SJCRH30 (cell line): ENCODE measurements at places on chromosomes 1 and 21. TPM values are rescaled to one million over a fixed set of nuclear protein-coding genes. Genes with fewer than 3 reads are reported as not detected.

DNA sequence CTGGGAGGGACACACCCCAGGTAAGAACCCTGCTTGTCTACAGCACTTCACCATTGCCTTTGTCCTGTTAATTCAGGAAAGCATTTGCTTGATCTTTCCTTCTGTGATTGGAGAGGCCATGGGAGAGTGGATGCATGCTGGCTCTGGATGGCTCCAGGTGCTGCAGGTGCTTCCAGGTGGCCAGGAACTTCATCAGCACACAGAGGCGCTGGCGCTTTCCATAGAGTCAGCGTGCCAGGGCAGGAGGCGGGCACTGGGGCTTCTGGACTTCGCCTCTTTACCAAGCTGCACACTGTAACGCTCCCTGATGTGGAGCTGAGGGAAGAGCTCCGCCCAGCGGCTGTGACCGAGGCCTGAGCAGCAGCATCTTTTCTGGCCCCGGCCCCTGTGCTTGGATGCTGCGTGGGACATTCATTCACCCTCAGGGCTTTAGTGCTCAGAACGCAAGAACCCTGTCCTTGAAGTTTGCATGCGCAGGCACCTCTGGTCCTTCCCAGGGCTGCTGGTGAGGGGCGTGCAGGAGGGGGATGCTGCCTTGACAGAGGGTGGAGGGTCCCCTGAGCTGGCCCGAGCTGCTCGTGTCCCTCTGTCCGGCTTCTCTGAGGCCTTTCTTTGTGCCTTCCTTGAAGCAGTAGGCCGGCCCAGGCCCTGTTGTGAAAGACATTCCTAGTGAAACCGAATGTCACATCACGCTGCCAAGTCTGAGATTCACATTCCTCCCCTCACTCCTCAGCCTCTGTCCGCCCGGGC lies 1.6 kb upstream of the MX2 start:
- H3K4me1 ChIP-seq: no peaks in the 10 kb centered on the region
- no peaks in the 10 kb centered on the region for H3K36me3 ChIP-seq

- no peak overlapping the region for H3K27ac ChIP-seq
- H3K36me3 ChIP-seq: no peaks in the 10 kb centered on the region
Measured at GRCh38 chr1:224785622-224786021, 143.9 kb upstream of the DNAH14 start.

- no peaks in the 10 kb centered on the region for H3K4me1 ChIP-seq
- H3K27me3 ChIP-seq: peaks cover 4% of the 10 kb centered on the region; the same call in 1 of the 2 replicates
- H3K36me3 ChIP-seq: no peaks in the 10 kb centered on the region
- H3K27ac ChIP-seq: no peak overlapping the region
Measured at GRCh38 chr1:55463814-55464475, 248.8 kb upstream of the USP24 start.

GRCh38 chr1:162939035-162939434 lies 78.1 kb upstream of the CCDC190 start:
- H3K27ac ChIP-seq: no peak overlapping the region
- no peaks in the 10 kb centered on the region for H3K36me3 ChIP-seq
- peaks cover 26% of the 10 kb centered on the region for H3K4me1 ChIP-seq
- no peak overlapping the region for H3K4me3 ChIP-seq
- DNase-seq: no peak
- H3K27me3 ChIP-seq: 0 out of 2 replicates have a peak, but pooled peaks cover 2% of the 10 kb centered on the region

DNA sequence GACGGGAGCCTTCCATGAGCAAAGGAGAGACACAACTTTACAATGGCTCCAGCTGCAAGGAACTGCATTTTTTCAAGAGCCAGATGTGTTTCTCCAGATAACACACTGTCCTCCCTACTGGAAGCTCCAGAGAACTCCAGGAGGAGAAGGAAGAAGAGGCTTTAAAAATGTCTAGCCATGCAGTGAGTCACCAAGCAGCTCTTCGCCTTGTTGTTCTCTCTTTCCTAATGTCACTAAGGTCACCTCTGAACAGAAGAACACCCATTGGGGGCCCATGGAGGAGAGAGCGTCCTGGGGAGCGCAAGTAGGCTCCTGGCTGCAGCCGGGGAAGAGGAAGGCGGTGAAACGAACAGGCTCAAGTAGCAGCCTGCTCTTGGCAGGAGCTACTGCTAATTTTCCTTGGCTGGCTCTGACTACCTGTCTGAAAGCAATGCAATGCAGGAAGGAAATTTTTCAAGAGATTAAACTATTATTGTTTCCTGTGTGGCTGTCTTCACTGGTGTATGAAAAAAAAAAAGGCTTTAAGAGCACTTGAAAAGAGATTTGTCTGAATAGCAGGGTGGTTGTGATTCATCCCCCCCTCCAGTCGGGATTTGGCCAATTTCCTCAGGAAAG lies 321.9 kb downstream of the SETD4 start:
- no peaks in the 10 kb centered on the region for H3K36me3 ChIP-seq
- no peaks in the 10 kb centered on the region for H3K27me3 ChIP-seq
- H3K4me1 ChIP-seq: peaks cover 2% of the 10 kb centered on the region; the same call in 1 of the 2 replicates

CHI3L2 gene
- total RNA-seq: 0.53 and 1.6 TPM in 2 replicates

DNA sequence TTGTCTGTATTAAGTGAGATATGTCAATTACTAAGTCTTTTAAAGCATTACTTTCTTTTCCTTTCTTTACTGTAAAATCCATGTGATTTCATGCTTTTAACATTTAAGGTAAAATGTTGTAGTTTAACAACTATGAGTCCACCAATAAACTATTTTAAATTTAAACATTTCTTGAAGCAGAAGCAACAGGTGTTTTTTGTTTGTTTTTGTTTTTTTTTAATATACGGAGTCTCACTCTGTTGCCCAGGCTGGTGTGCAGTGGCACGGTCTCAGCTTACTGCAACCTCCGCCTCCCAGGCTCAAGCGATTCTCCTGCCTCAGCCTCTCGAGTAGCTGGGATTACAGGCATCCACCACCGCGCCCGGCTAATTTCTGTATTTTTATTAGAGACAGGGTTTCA lies 15.6 kb downstream of the AIDA start:
- no peak overlapping the region for H3K27ac ChIP-seq
- H3K27me3 ChIP-seq: no peaks in the 10 kb centered on the region
- no peaks in the 10 kb centered on the region for H3K4me1 ChIP-seq
- H3K4me3 ChIP-seq: no peak overlapping the region
- DNase-seq: no peak

SLC2A5 gene
- not detected in 2 replicates for total RNA-seq

DNA sequence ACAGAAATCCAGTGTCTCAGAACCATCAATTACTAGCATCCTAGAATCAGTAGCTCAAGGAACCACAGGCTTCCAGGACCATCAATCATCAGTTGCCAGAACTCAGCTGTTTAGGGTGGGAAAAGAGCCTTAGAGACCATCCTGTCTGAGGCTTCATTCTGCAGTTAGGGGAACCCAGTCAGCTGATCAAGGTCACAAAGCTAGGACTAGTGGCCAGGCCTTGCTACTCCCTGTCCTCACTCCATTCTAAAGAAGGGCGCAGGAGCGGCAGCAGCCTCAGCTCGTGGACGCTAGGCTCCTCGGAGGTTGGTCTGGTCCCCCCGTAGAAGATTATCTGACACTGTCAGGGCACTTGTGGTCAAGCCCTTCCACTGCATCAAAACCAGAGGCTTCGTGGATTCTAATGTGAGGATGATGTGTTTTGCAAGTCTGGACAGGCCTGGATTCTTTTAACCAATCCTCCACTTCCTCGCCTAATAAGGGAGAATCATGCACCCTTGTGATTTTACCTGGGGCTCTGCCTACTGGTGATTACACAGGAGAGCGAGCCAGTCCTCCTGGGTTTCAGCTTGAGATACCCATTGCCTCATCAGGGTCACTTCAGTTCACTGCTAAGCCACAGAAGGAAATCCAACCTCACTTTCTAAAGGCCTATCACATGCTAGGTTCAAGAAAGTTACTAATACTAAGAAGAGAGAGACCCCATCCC lies 41.7 kb upstream of the IFFO2 start:
- H3K36me3 ChIP-seq: no peaks in the 10 kb centered on the region
- H3K27ac ChIP-seq: no peak overlapping the region
- H3K27me3 ChIP-seq: 0 out of 2 replicates have a peak, but pooled peaks cover 6% of the 10 kb centered on the region
- no peak overlapping the region for H3K4me3 ChIP-seq
- no peak for DNase-seq

ZNF124 gene
- total RNA-seq: 74.6 and 78.6 TPM in 2 replicates

DNA sequence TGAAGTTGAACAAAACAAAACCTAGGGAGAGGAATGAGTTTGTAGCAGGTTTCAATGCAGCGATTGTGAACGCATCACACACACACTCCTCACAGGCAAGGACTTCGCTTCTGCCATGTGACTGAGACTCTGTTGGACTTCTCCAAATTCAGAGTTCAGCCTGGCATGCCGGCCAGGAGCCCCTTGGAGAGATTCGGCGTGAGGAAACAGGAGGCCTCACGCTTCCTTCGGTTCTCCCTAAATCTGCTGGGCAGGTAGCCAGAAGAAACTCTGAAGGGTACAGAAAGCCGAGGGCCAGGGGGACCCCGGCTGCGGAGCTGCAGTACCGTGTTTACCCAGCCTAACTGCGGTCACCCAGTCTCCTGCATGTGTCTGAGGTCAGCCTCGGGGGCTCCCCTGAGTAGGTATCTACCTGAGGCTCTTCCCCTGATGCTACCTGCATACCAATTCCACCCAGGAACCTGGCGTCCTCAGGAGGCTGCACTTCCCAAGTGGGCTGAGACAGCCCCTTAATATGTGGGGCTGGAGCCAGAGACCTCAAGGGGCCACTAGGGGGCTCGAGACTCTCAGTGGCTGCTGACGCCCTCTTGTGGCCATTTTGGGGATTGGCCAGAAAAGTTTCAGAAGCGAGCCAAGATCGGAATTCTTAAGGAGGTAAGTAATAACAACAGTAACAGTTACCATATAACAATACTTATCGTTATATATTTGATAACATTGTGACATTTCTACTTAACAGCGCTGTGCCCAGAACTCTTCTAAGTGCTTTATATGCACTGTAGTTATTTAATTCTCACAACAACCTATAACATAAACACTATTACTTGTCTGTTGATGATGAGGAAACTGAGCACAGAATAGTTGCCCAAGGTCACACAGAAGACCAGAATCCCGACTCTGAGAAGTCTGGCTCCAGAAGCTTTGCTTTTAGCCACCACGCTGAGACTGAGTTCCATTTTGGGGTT lies 2.7 kb upstream of the ANXA9 start:
- H3K36me3 ChIP-seq: no peaks in the 10 kb centered on the region
- no peak overlapping the region for H3K27ac ChIP-seq
- peak overlapping the region; percentile 36 for H3K4me3 ChIP-seq
- H3K4me1 ChIP-seq: peaks cover 23% of the 10 kb centered on the region; the same call in 1 of the 2 replicates

GRCh38 chr1:59332983-59333382 lies 36.1 kb downstream of the FGGY start:
- no peak overlapping the region for H3K27ac ChIP-seq
- H3K36me3 ChIP-seq: no peaks in the 10 kb centered on the region
- no peak overlapping the region for H3K4me3 ChIP-seq
- H3K4me1 ChIP-seq: no peaks in the 10 kb centered on the region
- DNase-seq: no peak

- DNase-seq: peak; percentile 60
- no peaks in the 10 kb centered on the region for H3K36me3 ChIP-seq
- peaks cover 9% of the 10 kb centered on the region for H3K4me1 ChIP-seq
- no peaks in the 10 kb centered on the region for H3K27me3 ChIP-seq
Measured at GRCh38 chr1:245656189-245656717, 501.5 kb downstream of the KIF26B start.

DNA sequence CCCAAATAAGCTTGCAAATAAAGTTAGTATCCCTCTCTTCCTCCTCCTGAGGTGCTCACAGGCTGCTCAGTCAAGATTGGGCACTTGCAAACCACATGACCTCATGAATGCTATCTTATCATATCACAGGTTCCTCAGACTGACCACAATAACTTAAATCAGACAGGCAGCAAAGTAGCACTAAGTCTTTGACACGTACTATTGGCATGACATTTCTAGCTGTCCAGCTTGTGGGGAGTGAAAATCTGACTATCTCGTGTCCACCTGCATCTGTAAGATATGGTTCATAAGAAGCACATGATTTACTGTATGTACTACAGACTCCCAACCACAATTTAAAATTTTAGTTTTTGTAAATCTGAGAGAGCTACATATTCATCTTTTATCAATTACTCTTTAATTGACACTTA lies 58.0 kb upstream of the GFI1 start:
- no peak for DNase-seq
- no peak overlapping the region for H3K4me3 ChIP-seq
- H3K27me3 ChIP-seq: no peaks in the 10 kb centered on the region
- no peak overlapping the region for H3K27ac ChIP-seq
- H3K36me3 ChIP-seq: no peaks in the 10 kb centered on the region
- H3K4me1 ChIP-seq: no peaks in the 10 kb centered on the region

DNA sequence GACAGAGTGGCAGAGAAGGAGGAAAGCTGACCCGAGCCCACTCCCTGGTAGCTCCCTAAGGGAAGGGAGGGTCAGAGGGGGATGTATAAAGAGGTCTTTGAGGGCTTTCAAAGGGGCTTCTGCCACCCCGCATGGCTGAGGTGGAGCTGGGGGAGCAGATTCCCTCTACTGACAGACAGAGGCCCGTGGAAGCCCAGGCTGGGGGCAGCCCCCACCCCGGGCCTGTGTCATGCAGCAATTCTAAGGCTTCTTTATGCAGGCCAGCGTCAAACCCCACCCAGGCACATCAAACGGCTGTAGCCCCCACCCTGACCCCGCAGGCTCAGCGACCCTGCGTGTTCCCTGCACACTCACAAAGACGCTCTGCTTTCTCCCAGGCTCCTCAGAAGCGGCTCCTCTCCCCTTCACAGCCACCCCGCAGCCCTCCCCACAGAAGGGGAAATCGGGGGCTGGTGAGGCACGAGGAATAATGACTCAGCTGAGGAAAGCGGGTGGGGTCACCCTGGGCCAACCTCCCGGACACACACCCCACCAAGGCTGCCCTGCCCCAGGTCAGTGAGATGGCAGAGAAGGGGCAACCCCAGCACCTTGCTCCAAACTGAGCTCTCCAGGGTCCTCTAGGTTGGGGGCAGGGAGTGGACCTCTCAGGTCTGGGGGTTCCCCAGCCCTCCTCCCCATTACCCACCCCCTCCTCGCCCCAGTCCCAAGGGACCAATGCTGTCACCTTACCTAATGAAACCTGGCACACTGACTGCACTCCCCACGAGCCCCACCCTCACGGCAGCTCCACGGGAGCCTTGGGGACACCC lies 10.8 kb downstream of the SLC45A3 start:
- H3K4me1 ChIP-seq: peaks cover 34% of the 10 kb centered on the region
- no peaks in the 10 kb centered on the region for H3K27me3 ChIP-seq
- no peak for DNase-seq
- H3K4me3 ChIP-seq: no peak overlapping the region
- H3K36me3 ChIP-seq: no peaks in the 10 kb centered on the region

DNA sequence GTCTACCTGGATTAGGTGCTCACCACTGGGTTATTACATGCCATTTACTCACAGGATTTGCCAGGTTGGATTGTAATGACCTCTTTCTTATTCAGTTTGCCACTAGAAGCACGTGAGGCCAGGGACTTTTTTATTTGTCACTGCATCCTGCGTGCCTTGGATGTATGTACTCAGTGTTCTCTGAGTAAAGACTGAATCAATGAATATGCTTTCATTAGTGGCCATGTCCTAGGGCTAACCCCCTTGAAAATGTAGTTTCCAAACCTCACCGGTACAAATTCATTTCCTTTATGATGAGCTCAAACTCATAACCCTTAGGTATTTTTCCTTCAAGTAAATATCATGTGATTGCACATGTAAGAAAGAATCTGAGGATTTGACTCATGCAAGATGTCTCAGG lies 1.3 kb upstream of the ZP4 start:
- H3K27ac ChIP-seq: no peak overlapping the region
- H3K4me1 ChIP-seq: no peaks in the 10 kb centered on the region
- H3K27me3 ChIP-seq: no peaks in the 10 kb centered on the region
- no peak overlapping the region for H3K4me3 ChIP-seq
- no peaks in the 10 kb centered on the region for H3K36me3 ChIP-seq

RPE65 gene
- 0.06 and 0.13 TPM in 2 replicates for total RNA-seq

GRCh38 chr1:8706995-8707396 lies 110.4 kb downstream of the RERE start:
- DNase-seq: peak; percentile 83
- peaks cover 31% of the 10 kb centered on the region for H3K4me1 ChIP-seq
- H3K36me3 ChIP-seq: no peaks in the 10 kb centered on the region
- H3K27me3 ChIP-seq: no peaks in the 10 kb centered on the region

ZNF593OS gene
- total RNA-seq: not detected in 2 replicates

C8A gene
- not detected in 2 replicates for total RNA-seq

GSTM1 gene
- not detected in 2 replicates for total RNA-seq
